ENCODE measurements at places on chromosomes 16 and 17. TPM values are rescaled to one million over a fixed set of nuclear protein-coding genes. Genes with fewer than 3 reads are reported as not detected.

AP2B1 gene
- 115 TPM for total RNA-seq

NQO1 gene
- total RNA-seq: 93.4 TPM

RHOT1 gene
- total RNA-seq: 114 TPM

ZNF207 gene
- 131 TPM for total RNA-seq

MED1 gene
- total RNA-seq: 29.7 TPM

MC1R gene
- total RNA-seq: 2.2 TPM

Measured in spinal cord (tissue), 10 donors.